Activated CD4-positive, alpha-beta T cell treated with anti-CD3 and anti-CD28 coated beads, Interleukin-2, amount 10 ng/mL, durations not matched to agents 24 days and 14 days (primary cell): ENCODE measurements at places on chromosomes 12 and 14. TPM values are rescaled to one million over a fixed set of nuclear protein-coding genes. Genes with fewer than 3 reads are reported as not detected.

The IL31 gene
- total RNA-seq: 2.5 TPM in 2 replicates

The RNASE3 gene
- not detected in 2 replicates for total RNA-seq

DNA sequence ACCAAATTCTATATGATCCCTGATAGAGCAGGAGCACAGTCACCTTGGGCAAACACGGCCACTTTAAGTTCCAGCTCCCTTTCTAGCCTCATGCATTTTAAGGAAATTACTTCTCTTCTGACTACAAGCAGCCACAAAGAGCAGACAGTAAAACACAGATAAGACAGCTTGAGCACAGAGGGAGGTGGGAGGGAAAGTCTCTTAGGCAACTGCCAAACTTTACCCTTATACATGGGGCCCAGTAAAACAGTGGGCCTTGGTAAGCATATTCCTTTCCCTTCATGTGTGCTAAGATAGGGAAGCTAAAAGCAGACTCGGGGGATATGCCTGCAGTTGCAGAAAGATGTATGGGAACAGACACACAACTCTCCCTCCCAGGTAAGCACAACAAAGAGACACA lies 235.9 kb downstream of the CPNE8 start:
- DNase-seq: no peak

The STAB2 gene
- not detected in 2 replicates for total RNA-seq

The PMCH gene
- total RNA-seq: 6.3 and 8.4 TPM in 2 replicates

DNA sequence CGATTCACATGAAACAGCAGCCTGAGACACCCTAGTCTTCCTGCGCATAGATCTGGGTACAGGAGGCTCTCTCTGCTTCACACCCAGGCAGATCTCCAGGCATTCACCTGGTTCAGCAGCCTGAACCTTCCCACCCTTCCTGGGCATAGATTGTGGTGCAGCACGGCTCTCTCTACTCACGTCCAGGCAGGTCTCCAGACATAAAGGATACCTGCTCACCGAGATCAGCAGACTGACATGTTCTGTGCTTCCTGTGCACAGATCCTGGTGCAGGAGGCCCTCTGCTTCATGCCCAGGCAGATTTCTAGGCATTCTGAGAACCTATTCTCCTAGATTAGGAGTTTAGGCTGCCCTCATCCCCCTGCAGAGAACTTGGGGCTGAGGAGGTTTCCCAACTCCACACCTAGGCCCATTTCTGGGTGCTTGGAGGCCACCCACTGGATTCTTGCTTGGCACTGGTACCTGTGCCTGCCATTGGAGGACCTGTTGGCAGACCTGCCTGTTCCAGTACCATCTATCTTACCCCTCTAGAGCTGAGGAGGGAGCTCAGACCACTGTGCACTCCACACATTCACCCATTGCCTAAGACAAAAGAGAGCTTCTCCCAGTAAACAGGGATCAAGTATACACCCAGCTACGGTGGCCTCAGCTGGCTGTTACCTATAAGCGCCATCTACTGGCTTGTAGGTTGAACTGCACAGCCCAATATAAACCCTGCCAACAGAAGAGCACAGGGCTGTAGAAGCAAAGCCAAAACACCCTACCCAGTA lies 28.0 kb upstream of the GARIN6 start:
- DNase-seq: peak; percentile 66

DNA sequence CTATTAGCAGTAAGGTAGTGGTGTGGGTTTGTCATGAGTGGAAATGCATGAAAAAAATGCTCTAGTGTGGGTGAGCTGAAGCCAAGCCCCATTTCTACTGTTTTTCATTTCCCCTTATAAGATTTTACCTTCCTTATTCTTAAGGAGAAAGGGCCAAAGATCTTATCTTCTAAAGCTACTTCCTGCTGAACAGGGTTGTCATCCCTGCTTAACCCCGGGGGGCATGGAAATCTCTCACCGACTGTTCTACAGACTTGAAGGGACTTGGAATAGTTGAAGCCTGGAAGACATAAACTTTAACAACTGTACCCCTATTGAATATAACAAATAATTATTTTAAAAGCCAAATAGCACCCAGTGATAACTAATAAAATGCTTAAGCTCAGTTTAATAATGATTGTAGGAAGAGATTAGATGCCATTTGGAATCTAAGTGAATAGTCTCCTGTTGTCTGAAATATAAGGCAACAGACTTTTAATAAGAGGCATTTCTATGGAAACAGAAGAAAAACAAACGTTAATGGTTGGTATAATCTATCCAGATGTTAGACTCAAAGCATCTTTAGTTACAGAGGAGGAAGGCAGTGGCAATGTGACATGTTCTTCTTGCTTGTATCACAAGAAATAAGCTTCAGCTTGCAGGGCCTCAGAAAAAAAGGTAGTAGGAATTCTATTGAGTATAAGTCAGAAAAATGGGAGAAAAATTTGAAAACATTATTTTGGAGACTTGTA lies 1.8 kb upstream of the GMFB start:
- no peak for DNase-seq

DNA sequence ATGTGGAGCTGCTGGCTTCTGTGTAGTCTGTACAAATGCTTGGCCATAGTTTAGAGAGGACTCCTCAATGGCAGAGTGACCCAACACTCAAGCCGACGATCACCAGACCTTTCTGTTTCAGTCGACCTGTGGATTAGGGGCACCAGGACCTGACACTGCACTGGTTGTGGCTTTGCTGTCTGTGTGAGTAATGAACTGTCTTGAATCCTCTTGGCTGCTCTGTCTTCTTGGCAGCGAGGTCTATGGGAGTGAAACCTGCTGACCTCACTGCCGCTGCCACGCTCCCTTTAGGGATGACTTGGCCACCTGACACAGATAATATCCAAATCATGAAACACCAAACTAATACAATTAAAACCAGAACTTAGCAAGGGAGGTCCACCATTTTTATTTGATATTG lies 83.5 kb upstream of the C14orf180 start:
- no peak for DNase-seq

DNA sequence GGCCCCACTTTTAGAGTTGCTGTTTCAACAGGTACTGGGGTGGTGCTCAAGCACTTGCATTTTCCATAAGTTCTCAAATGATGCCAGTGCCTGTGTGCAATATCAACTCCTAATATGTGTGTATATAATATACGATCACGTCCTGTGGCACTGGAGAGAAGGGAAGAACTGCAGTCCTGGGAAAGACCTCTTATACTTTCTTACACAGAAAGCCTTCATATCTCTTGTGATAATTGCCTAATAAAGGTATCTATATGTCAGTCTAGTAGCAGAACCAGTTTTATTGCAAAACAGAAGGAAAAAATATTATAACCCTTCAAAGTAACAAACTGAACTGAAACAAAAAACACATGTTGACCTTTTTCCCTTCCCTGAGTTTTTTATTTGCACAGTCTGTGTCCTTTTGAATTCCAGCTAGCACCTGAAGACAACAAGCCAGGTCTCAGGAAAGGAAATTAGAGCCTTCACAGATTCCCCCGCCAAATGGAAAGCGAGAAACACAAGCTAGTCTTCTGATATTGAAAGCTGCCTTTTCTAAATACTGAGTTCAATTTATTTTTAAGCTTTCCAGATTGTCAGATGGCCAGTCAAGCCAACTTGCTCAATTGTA lies 44.4 kb downstream of the IGF1 start:
- no peak for DNase-seq

The MANSC1 gene
- total RNA-seq: 0.88 and 1.1 TPM in 2 replicates

The CAPS2 gene
- total RNA-seq: 0.54 and 1.5 TPM in 2 replicates

- no peak for DNase-seq
Measured at GRCh38 chr12:98417266-98417665, 98.1 kb upstream of the TMPO start.

DNA sequence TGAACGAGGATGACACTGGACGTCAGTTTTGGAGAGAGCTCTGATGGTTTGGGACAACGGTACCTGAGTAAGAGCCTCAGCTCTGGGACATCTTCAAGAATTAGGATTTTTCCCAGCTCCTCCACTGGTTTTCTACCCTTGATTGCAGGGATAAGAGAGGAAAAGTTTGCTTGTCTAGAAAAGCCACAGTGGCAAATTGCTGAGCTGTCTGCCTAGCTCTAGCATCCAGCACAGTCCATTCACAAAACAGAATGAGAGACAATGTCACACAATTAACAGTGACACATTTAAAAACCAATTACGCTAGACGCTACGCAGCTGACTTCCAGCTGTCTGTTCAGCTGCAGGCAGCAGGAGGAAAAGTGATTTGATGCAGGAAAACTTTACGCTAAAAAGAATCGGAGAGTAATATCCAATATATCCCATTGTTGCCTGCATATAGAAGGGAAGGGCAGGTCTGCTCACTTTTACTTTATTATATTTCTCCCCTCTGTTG lies 168.1 kb upstream of the PRICKLE1 start:
- no peak for DNase-seq

GRCh38 chr12:122184517-122184916 lies 1.6 kb downstream of the LRRC43 start:
- DNase-seq: no peak

DNA sequence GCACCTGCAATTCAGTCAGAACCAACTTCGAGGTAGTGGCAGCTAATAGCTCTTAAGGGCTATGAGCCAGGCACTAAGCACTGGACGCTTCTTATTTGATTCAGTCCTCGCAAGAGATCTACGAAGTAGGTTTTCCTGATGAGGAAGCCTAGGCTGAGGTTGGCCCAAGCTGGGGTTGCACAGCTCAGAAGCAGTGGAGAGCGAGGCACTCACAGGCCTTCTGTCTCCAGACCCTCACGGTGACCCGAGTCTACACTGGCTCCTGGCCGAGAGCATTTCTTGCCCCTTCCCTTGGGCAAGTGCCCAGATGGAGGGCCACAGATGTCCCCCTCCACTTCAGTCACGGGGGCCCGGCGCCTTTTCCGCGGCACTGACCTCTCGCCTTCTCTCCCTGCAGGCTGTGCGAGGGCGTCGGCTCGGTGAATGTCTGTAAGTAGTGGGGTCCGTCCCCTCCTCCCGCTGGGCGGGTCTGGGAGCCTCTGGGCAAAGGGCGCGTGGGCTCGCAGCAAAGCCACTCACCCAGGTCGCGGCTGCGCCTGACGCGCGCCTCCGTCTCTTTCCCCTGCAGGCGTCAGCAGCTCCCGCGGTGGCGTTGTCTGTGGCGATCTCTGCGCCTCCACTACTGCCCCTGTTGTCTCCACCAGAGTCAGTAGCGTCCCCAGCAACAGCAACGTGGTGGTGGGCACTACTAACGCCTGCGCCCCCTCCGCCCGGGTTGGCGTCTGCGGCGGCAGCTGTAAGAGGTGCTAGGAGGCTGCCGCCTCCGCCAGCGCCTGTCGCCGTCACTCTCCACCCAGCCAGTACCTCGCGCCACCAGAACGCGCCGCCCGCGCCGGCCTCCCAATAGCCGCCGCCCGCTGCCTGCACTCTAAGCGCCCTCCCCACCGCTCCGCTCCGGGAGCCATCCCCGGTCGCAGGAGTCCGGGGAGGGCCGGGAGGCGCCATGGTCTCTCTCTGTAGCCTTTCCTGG lies 13.1 kb downstream of the KRT83 start:
- DNase-seq: peak; percentile 83

The SIX1 gene
- total RNA-seq: 0.26 and 0.31 TPM in 2 replicates
